Glutamatergic neuron (in vitro differentiated cells): ENCODE measurements at places on chromosomes 7 and 10. TPM values are rescaled to one million over a fixed set of nuclear protein-coding genes. Genes with fewer than 3 reads are reported as not detected.

DNA sequence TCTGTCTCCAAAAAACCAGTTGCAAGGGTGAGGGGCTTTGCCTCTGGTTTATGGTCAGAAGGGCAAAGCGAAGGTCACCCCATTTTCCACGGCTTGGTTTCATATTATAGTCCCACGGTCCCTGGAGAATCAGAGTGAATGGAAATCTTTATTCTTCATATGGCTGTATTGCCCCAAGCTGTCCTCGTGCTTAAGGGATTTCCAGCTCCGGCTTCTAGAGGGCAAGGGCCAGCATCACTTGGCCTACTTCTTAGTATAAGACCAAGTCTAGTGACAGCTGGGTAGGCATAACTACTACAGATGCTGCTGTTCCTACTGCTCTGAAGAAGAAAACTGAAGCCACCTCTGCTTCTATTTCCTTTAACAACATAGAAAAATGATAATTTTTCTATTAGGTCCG, 63.2 kb downstream of the PARP12 start:
- peaks cover 9% of the 10 kb centered on the region for H3K4me1 ChIP-seq
- no peak for DNase-seq
- no peak overlapping the region for H3K27ac ChIP-seq
- peaks cover 3% of the 10 kb centered on the region for H3K36me3 ChIP-seq

- H3K27me3 ChIP-seq = peaks cover 7% of the 10 kb centered on the region
- no peak overlapping the region for H3K27ac ChIP-seq
- H3K4me3 ChIP-seq = peak overlapping the region; percentile 59
- no peak for DNase-seq
These were observed 675 bp upstream of the FRAT2 start for GRCh38 chr10:97335188-97335619.

GRCh38 chr7:37901890-37902524, 14.6 kb downstream of the SFRP4 start:
- H3K4me3 ChIP-seq = no peak overlapping the region
- no peak overlapping the region for H3K27ac ChIP-seq
- H3K4me1 ChIP-seq = peaks cover 6% of the 10 kb centered on the region
- no peak for DNase-seq
- H3K36me3 ChIP-seq = no peaks in the 10 kb centered on the region

- peaks cover 2% of the 10 kb centered on the region for H3K27me3 ChIP-seq
- no peak for DNase-seq
- peaks cover 1% of the 10 kb centered on the region for H3K4me1 ChIP-seq
- no peak overlapping the region for H3K4me3 ChIP-seq
These were observed 133.3 kb downstream of the EXOC4 start for GRCh38 chr7:133386205-133386604.

GRCh38 chr7:128209229-128210035, 31.6 kb upstream of the LEP start:
- no peak overlapping the region for H3K27ac ChIP-seq
- H3K27me3 ChIP-seq = peaks cover 7% of the 10 kb centered on the region

DNA sequence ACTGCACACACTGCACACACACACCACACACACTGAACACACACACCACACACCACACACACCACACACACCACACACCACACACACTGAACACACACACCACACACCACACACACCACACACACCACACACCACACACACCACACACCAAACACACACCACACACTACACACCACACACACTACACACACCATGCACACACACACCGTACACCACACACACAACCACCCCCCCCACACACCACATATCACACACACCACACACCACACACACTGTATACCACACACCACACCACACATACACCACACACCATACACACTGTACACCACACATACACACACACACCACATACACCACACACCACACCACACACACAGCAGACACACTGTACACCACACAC, 59.5 kb downstream of the FAM204A start:
- peaks cover 2% of the 10 kb centered on the region for H3K27me3 ChIP-seq
- H3K4me3 ChIP-seq = no peak overlapping the region
- no peaks in the 10 kb centered on the region for H3K4me1 ChIP-seq
- no peak overlapping the region for H3K27ac ChIP-seq

DNA sequence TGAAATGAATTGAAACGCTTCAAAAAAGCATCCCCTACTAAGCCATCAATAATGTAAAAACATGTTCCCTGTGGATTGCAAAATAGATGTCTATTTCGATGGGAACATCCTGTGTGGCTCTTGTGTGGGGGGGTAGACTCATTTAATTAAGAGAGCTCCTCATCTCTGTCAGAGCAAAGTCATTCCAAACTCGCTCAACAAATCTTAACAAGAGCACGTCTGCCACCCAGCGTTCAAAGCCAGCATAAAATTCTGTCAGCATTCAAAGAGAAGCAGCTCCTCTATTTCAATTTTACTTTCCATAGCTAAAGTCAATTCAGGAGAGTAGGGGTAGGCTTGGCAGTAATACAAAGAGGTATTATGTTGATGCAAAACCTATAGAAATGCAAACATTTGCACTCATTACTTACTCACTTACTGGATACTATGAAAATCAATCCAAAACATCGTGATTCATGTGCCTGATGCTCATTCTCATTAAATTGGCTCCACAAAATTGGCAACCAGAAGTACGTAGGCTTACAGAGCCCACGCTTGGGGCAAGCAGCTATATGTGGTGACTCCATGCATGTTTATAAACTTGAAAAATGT, 114.9 kb downstream of the IPMK start:
- H3K27ac ChIP-seq = no peak overlapping the region
- no peaks in the 10 kb centered on the region for H3K36me3 ChIP-seq

GRCh38 chr7:3120513-3120912, 76.8 kb upstream of the CARD11 start:
- H3K27ac ChIP-seq = no peak overlapping the region
- peaks cover 18% of the 10 kb centered on the region for H3K36me3 ChIP-seq
- DNase-seq = no peak
- no peak overlapping the region for H3K4me3 ChIP-seq

DNA sequence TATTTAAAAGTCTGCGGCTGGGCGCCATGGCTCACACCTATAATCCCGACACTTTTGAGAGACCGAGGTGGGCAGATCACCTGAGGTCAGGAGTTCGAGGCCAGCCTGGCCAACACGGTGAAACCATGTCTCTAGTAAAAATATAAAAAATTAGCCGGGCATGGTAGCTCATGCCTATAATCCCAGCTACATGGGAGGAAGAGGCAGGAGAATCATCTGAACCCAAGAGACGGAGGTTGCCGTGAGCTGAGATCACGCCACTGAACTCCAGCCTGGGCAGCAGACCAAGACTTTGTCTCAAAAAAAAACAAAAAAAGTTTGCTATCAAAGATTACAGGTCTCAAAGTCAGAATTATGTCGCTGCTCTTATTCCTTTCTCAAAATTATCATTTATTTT, 55.5 kb downstream of the HIBADH start:
- H3K36me3 ChIP-seq = no peaks in the 10 kb centered on the region
- H3K4me3 ChIP-seq = no peak overlapping the region
- H3K4me1 ChIP-seq = peaks cover 11% of the 10 kb centered on the region
- no peak for DNase-seq
- no peaks in the 10 kb centered on the region for H3K27me3 ChIP-seq
- H3K27ac ChIP-seq = no peak overlapping the region

DNA sequence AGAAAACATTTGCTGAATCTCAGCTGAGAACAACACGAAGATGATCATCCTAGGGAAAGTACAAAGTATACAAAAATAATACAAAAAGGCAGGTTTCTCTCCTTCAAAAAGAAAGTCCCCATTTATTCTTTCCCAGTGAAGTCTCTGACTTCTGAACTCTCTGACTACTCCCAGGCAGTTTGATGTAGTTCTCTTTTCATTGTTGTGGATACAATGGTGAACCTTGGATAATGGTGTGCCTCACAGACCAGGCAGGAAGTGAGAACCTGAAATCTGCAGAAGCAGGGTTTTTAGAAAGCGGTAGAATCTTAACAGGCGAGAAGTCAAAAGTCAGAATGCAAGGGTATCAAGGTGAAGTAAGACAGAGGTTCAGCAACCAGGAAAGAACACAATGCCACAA, 150.8 kb upstream of the NRP1 start:
- no peaks in the 10 kb centered on the region for H3K36me3 ChIP-seq
- H3K4me1 ChIP-seq = peaks cover 32% of the 10 kb centered on the region
- no peaks in the 10 kb centered on the region for H3K27me3 ChIP-seq
- H3K4me3 ChIP-seq = peak overlapping the region; percentile 9

GRCh38 chr10:86957471-86958115, at the start of gene MMRN2:
Gene MMRN2 (minus strand): TSS chr10:86957615. CDS start chr10:86957541, 74 bp downstream.
- peaks cover 24% of the 10 kb centered on the region for H3K4me1 ChIP-seq
- peaks cover 3% of the 10 kb centered on the region for H3K36me3 ChIP-seq
- peak within 1 kb of the TSS; percentile 99 for H3K27ac ChIP-seq
- peak within 1 kb of the TSS; percentile 92 for H3K4me3 ChIP-seq
- no peak for DNase-seq

- no peak for DNase-seq
- H3K27me3 ChIP-seq = no peaks in the 10 kb centered on the region
- peaks cover 5% of the 10 kb centered on the region for H3K4me1 ChIP-seq
- H3K4me3 ChIP-seq = no peak overlapping the region
These were observed 10.2 kb upstream of the COBL start for GRCh38 chr7:51326656-51327286.

DNA sequence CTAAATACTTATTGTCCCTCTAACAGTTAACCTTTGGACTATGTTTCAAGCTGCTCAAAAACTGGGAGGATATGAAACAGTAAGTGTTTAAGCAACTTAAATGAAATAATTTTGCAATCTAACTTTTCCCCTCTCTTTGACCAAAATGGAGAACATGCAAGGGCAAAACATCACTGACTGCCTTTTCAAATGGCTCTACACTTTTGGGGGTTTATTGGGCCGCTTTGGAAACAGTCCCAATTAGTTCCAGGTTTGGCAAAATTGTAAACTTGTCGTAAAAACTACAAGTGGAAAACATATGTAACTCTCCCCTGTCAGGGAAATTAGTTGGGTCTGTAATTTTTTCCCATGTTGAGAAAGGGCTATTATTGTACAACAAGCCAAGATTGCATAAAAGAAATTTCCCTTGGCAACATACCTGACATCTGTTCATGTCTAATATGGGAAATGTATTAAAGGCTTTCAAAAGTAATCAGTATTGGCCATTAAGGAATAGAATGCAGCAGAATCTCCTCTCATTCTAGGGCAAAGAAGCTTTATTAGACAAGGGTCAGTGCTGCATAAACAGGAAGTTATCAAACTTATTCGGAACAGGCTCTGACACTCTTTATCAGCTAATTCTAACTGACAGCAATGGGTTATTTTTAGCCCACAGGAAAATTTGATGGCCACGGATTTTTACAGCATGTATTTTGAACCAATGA, 157.9 kb downstream of the ARID5B start:
- no peaks in the 10 kb centered on the region for H3K27me3 ChIP-seq
- H3K27ac ChIP-seq = no peak overlapping the region
- DNase-seq = no peak
- H3K36me3 ChIP-seq = no peaks in the 10 kb centered on the region

- no peak overlapping the region for H3K27ac ChIP-seq
- peaks cover 2% of the 10 kb centered on the region for H3K27me3 ChIP-seq
- no peak for DNase-seq
- no peaks in the 10 kb centered on the region for H3K36me3 ChIP-seq
- no peaks in the 10 kb centered on the region for H3K4me1 ChIP-seq
These were observed 15.9 kb downstream of the VPS41 start for GRCh38 chr7:38893061-38893460.

- peak; percentile 19 for DNase-seq
- no peaks in the 10 kb centered on the region for H3K36me3 ChIP-seq
- peak overlapping the region; percentile 83 for H3K27ac ChIP-seq
- peaks cover 8% of the 10 kb centered on the region for H3K27me3 ChIP-seq
- peaks cover 5% of the 10 kb centered on the region for H3K4me1 ChIP-seq
These were observed 341 bp downstream of the GOT1 start for GRCh38 chr10:99430116-99430450.

DNA sequence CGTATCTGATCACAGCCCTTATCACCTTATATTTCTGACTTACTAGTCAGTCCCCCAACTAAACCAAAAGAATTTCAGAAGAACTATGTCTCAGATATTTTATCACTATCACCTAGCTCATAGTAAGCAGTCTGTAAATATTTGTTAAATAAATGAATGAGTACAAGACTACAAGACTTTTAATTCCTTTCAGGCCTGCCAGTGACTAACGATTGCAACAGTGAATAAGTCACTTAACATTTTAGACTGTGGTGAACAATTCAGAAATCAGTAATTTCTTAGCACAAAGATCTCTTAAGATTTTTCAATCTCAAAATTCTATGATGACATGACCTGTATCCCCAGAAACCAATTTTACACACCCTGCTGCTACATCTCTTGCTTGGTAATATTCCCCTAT, 162.2 kb downstream of the IMMP2L start:
- DNase-seq = no peak
- no peaks in the 10 kb centered on the region for H3K4me1 ChIP-seq
- H3K27ac ChIP-seq = no peak overlapping the region
- H3K4me3 ChIP-seq = no peak overlapping the region

GRCh38 chr10:113385021-113385999, 167.5 kb upstream of the HABP2 start:
- H3K36me3 ChIP-seq = no peaks in the 10 kb centered on the region
- peaks cover 2% of the 10 kb centered on the region for H3K4me1 ChIP-seq
- no peak overlapping the region for H3K4me3 ChIP-seq
- H3K27me3 ChIP-seq = no peaks in the 10 kb centered on the region
- no peak overlapping the region for H3K27ac ChIP-seq

- H3K27ac ChIP-seq = no peak overlapping the region
- H3K36me3 ChIP-seq = no peaks in the 10 kb centered on the region
- no peak overlapping the region for H3K4me3 ChIP-seq
- H3K4me1 ChIP-seq = peaks cover 2% of the 10 kb centered on the region
- no peak for DNase-seq
These were observed 35.3 kb upstream of the PDZD8 start for GRCh38 chr10:117410557-117410956.

DNA sequence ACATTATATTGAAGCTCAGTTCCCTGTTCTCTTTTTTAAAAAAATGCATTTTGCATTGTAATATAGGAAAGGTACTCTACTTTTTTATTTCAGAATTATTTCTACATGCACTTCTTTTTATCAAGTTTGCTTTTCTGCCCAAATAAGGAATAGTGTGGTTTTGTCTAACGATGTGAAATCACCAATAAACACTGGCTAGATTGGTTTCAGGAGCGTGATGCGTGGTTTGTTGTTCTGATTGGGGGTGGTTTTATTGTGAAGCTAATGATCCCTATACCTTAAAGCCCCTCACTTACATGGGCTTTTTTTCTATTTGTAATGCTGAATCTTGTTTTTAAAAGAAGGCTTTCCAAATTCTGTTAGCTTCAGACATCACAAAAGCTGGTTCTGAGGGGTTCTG, 17.6 kb downstream of the ENTPD7 start:
- H3K27ac ChIP-seq = no peak overlapping the region
- no peaks in the 10 kb centered on the region for H3K27me3 ChIP-seq
- H3K4me1 ChIP-seq = no peaks in the 10 kb centered on the region
- H3K36me3 ChIP-seq = no peaks in the 10 kb centered on the region

The RNLS gene
- total RNA-seq = 4.4 TPM

The MLXIPL gene
- total RNA-seq = 0.86 TPM

The IFRD1 gene
- 168 TPM for total RNA-seq

The CALCR gene
- total RNA-seq = not detected

The MBL2 gene
- not detected for total RNA-seq

The TET1 gene
- total RNA-seq = 31.6 TPM

The NPY4R2 gene
- total RNA-seq = not detected

The CFTR gene
- not detected for total RNA-seq

The NPTX2 gene
- 81.2 TPM for total RNA-seq
